Urothelium cell line (cell line): ENCODE measurements at places on chromosomes 11 and 22.

DNA sequence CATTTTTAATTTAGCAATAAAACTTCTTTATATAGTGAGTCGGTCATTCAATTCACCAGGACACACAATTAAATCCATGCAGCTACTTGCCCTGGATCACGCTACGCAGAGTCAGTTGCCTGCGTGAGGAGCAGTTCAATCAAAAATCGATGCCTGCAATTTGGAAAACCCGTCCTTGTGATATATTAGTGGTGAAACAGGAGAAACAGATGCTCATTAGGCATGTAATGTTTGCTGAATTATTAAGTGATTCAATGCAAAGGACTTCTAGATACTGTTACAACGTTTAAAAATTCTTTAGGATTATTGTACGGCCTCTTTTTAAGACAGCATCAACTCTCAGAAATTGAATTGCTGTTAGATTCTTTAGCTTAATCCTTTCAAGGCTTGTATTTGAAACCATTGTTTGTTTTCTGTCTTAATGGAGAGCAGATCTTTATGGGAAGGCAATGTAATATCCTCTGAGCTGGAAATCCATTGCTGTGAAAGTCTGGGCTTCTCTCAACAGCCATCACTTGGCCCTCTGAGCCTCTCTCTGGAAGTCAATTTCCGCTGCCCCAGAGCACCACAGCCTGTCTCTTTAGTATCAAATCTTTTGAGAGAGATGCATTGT lies 20.1 kb upstream of the PAMR1 start:
- DNase-seq, result no peak

DNA sequence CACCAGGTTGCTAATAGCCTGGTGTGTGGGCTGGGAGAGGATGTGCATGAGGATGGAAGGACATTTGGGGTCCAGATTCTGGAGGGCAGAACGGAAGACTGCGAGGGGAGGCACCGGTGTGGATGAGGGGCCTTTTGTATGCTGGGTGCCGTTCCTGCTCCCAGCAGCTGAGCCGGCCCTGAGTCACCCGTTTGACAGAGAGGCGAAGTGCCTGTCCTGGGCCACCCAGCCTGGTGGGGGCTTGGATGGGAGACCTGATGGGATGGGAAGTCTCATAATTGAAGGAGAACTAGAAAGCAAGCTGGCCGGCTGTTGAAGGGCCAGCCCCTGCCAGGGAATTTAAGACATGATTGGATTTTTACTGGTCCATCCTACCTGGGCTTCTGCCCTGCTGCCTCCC lies 10.8 kb downstream of the CACNA1I start:
- DNase-seq, result no peak

- DNase-seq, result peak; percentile 92
Measured at GRCh38 chr11:110296226-110297075, at the start of gene RDX. TSS of gene RDX (minus strand) at chr11:110296614. CDS start at chr11:110279692, 16,922 bp downstream.

DNA sequence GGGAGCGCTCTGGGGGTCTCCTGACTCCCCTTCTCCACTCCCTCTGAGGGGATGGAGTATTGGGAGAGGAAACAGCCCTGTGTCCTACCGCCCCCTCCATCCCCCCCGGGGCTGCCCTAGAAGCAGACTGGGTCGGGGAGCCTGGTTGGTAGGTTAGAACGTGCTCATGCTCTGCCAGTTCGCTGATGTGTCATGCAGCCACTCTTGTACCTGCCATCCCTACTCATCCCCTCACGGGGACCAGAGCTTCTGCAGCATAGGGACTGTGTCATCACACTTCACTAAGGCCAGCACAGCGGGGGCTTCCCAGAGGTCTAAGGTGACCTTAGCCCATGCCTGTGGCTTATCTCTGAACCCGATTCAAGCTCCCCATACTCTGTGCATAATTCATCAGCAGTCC lies 4.7 kb downstream of the KCNJ1 start:
- DNase-seq, result no peak

- DNase-seq, result no peak
Measured at GRCh38 chr11:96136613-96137298, 206.2 kb downstream of the MAML2 start.

DNA sequence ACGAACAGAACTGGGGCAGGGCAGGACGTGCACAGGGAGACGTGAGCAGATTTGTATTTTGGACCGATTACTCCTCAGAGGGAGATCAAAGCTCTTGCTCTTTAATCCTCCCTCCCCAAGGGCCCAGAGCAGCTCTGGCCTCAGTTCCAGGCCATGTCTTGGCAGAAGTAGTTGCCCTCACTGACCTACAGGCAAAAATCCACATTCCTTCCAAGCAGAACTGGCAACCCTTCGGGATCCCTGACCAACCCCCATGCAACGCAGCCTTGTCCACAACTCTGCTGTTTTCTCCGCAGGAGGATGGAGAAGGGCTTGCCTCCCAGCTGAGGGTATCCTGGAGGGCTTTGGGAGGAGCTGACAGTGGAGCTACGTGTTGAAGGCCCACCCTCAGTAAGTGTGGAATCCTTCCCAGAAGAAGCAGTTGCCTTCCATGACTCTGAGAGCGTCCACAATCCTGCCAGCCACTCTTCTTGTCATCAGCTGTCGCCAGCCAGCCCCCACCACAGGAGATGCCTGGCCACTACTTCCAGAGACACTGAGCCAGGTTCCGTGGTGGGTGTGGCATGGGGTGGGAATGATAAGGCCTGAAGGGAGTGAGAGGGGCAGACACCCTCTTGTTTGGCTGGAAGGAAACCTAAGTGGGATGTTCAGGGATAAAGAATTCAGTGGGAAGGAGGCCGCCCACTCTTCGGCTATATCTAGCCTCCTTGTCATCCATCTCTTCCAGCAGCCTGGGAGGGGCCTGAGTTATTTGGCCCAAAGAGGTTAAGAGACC lies 68.1 kb downstream of the PDE2A start:
- no peak for DNase-seq

GRCh38 chr11:68375337-68375736 lies 62.9 kb downstream of the LRP5 start:
- DNase-seq, result no peak

- DNase-seq, result no peak
Measured at GRCh38 chr11:15783619-15784018, 572.7 kb downstream of the SOX6 start.

DNA sequence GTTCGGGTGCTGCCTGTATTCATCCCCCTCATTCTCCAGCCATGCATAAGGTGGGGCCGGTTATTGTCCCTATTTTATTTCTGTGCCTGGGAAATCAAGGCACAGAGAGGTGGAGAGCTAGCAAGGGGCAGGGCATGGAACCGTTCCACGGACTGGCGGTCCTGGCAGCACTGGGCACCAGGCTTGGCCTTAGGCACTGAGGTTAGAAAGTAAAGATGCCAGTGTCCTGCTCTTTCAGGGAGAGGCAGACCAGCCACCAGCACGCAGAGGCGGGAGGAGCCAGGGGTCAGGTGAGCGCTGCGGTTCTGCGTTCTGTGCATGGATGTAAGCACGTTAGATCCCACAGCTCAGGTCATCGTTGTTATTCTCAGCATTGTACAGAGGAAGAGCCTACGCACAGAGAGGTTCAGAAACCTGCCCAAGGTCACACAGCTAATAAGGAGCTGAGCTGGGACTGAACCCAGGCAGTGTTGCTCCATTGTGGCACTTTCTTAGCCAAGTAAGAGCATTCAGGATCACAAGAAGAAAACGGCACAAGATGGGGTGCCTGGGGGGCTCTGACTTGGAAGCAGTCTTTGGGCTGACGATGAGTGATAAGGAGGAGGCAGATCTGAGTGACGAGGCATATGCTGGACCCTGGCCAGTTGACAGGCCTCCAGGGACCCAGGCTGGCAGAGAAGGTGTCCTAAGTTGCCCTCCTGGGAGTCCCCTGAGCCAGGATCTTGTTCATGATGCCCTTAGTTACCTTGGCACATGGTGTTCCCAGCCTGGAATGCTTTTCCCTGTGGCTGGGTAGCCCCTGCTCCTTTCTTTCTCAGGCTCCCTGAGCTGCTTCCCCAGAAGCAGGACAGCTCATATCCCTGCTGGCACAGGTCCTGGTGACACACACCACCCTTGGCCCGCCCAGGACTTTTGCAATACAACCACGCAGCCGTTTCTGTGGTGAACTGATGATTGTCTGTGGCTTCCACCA lies 41.1 kb downstream of the OSBPL5 start:
- peak; percentile 65 for DNase-seq

DNA sequence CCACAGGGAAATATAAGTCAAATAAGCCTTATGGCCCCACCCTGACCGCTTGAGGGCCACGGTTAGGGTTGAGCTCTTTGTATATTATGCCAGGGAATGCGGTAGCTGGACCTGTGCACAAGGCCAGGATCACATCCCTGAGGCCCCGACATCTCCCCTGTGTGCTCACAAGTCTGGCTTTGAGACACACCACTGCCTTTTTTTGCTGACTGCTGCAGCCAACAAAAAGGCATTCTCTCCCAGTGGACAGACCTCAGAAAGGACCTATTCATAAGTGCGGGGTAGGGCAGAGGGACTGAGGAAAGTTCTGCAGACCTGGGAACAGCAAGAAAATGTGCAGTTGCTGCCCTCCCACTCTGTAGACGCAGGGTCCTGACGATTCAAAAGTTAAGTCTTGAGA lies 3.4 kb upstream of the SIDT2 start:
- DNase-seq, result no peak

DNA sequence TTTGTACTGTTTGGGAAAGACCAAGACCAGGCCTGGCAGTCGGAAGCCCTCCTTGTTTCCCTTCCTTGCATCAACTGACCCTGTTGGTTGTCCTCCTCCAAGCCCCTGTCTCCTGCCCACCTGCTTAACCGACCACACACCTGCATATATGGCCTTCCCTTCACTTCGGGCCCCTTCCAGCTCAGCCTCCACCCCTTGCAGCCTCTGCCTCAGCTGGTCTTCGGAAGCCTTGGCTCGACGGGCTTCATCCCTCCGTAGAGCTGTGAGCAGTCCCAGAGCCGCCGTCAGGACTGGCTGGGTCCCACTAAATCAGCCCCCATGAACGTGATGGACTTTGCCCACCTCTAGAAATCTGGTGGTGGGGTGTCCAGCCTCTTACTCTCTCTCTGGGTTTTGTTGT lies 8.4 kb downstream of the NHERF4 start:
- DNase-seq, result no peak

- no peak for DNase-seq
Measured at GRCh38 chr11:98674390-98674789, 346.4 kb upstream of the CNTN5 start.

GRCh38 chr11:122754553-122755322 lies 83.6 kb upstream of the CRTAM start:
- DNase-seq, result no peak

GRCh38 chr11:31817621-31818424 lies 6.7 kb upstream of the PAX6 start:
- no peak for DNase-seq

DNA sequence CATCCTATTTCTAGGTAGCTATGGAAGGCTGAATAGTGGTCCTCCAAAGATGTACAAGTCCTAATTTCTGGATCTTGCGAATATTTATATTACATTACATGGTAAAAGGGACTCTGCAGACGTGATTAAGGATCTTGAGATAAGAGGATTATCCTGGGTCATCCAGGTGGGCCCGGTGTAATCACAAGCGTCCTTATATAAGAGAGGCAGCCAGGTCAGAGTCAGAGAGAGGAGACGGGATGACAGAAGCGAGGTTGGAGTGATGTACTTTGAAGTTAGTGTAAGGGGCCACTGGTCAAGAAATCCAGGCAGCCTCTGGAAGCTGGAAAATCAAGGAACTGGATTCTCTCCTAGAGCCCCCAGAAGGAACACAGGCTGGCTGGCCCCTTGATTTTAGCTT lies 70.1 kb upstream of the MYOD1 start:
- DNase-seq, result no peak
